GM12864 (cell line): ENCODE measurements at places on chromosomes 11 and 22.

DNA sequence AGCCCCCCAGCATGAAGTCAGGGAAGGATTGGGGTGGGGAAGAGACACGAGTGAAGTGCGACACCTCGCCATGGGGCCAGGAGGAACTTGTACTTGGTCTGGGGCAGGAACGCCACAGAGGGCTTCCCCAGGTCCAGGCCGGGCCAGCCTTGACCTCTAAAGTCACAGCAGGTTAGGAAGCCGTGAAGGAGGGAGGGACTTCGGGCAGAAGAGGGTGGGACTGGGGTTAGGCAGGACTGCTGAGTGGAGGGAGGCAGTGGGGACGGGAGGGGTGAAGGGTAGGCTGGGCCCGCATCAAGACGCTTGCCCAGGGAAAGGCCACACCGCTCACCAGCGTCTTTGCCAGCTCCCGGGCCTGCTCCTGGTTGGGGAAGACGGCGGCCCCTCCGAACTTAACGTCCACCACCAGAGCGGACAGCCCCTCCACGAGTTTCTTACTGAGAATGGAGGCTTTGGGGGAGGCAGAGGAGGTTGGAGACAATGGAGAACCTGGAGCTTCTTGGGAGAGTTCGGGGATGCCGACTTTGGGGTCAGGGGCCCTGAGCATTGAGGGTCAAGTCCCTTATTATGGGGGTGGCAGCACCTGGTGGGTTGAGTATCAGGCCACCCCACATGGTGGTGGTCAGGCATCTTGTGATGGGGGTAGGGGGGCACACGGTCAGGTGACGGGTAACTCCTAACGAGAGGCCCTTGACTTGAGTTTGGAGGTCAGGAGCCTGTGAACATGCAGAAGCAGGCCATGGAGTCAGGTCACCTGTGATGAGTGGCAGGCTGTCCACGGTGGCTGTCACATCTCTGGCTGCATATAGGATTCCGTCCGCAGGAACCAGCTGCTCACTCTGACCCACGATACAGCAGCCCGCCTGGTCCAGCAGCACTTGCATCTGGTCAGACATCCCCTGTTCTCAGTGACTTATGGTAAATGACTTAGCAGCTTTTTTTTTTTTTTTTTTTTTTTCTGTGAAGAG, 1.7 kb upstream of the SCO2 start:
- no peak for DNase-seq

GRCh38 chr22:27461470-27461869, 340.1 kb downstream of the MN1 start:
- no peak for DNase-seq

GRCh38 chr11:134566311-134566710, 154.3 kb upstream of the B3GAT1 start:
- no peak for DNase-seq

DNA sequence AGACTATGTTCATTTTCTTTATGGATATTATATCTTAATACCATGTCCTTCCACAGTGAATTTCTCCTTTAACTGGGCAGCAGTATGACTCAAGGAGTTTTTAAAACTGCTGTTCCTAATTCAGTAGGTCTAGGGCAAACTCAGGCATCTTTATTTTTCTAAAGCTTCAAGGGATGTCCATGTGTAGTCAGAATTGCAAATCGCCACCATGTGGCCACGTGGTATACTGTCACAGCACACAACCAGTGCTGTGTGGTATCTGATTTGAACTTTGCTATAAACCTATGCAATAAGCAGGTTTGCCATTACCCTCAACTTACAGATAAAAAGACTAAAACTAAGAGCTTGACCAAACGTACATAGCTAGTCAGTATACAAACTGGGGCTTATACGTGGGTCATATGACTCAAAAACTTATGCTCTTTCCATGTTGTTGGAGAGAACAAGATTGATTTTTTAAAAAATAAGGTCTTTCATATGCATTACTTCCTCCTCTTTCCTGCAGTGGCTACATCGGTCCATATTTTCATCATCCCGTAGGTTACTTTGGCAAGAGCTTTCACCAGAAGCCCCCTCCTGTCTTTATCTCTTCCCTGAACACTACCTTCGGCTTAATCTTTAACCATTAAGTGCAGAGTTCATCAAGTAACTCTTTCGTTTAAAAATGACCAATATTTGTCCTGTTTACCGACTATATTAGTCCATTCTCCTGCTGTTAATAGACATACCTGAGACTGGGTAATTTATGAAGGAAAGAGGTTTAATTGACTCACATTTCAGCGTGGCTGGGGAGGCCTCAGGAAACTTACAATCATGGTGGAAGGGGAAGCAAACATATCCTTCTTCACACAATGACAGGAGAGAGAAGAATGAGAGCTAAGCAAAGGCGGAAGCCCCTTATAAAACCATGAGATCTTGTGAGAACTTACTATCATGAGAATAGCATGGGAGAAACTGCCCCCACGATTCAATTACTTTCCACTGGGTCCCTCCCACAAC, 8.0 kb upstream of the HTATIP2 start:
- DNase-seq: no peak
